AG04450 (cell line): ENCODE measurements at places on chromosomes 4 and X.

GRCh38 chr4:153887217-153887616 is 98.3 kb upstream of the SFRP2 start:
- DNase-seq: no peak

DNA sequence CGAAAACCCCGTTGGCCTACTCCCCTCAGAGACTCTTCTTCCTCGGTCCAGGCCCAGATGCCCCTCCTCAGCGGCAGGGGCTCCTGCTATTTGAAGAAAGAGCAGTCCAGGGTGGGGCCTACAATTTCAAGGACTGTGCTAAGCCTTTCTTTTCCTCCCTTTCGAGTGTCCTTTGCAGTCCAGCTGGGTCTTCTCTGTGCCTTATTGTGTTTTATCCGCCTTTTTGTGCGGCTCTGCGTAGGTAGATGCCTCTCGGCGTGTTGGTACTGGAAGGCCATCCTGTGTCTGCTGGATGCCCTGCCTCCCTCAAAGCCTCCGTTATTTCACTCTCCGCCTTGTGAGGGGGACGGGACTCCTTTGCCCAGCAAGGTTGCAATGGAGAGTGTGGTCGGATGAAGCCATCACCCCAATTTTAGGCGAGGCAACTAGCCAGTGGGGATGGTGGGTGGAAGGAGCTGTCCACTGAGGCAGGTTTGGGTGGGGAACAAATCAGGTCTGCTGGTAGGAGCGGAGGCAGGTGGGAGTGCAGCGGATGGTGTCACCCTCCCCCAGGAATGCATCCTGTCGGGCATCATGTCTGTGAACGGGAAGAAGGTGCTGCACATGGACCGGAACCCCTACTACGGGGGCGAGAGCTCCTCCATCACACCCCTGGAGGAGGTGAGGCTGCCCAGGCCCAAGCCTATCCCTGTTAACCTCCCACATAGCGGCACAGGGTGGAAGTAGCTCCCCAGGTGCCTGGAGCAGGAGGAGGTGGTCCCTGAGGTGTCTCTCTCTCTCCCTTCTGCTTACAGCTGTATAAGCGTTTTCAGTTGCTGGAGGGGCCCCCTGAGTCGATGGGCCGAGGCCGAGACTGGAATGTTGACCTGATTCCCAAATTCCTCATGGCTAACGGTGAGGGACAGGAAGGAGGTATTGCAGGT is 1.3 kb downstream of the GDI1 start:
- no peak for DNase-seq

- DNase-seq: no peak
These were observed 2.6 kb downstream of the ALPK1 start for GRCh38 chr4:112299721-112300120.

GRCh38 chr4:185587427-185588161 is 52.3 kb upstream of the PDLIM3 start:
- no peak for DNase-seq

DNA sequence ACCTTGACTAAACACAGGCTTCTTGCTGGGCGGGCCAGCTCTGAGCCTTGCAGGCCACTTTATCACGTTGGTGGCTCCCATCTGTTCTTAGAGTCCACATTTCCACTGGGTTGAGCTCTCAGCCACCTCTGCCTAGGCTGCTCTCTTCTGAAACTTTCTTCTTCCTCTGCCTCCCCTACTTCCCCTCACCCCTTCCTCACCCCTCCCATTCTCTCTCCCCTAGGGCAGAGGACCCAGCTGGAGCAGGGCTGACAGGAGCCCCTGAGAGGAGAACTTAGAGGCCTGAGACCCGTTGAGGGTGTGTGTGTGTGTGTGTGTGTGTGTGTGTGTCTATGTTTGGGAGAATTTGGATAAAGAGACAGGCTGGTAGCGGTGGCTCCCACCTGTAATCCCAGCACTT is 19.9 kb upstream of the TMSB4X start:
- DNase-seq: no peak

DNA sequence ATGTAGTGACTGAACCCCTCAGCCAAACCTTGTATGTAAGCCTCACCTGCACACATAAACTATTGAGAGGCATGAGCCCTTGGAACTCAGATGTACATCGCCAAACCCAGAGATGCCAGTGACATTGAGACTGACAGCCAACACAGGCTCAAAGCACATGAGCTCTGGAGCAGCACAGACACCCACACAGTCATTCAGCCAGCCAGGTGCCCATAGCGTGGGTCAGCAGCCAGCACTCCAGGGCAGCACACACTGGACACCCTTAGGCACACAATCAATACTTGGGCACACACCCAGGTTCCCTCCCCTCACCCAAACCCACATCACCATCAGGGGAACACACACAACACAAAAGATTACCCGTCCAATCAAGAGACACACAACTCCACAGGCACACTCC is 4.3 kb upstream of the TIMP1 start:
- DNase-seq: no peak

DNA sequence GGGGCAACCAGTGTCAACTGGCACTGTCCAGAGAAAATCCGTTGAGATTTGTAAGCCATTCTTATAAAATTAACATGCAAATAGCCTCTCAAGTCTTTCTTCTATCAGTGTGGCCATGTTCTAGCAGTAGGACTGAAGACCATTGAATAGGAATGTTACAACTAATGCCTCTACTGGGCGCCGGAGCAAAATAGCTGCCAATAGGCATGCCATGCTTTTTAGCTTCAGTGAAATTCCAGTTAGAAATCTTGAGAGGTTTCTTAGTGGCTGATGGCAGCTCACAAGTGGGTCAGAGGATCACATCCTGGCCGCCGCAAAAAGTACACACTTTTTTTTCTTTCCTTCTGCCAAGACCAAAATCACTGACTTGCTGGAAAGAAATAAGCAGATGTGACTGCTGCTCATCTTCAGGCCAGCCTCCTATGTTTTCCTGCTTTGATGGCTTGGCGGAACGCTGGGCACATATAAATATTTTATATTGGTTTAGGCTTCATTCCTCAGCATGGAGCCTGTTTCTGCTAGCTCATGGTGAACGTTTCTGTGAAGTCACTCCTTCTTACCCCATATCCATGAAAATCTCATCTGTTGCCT is 293.1 kb downstream of the TENM3 start:
- no peak for DNase-seq

GRCh38 chrX:33175201-33175600 is 36.1 kb downstream of the DMD start:
- no peak for DNase-seq

DNA sequence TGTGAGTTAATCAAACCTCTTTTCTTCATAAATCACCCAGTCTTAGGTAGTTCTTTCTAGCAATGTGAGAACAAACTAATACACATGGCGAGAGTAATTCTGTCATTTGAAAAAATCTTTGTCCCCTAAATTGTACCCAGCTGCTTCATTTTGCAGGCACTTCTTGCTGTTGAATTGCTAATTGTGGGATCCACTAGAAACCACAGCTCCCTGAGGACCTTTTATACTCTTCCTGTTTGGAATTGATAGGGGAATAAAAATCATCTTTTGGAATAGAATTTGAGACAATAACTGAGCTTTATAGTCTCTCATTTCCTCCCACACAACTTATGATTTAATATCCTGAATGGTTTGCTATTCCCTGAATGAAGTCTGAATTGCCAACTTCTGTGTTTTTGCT is 170.2 kb downstream of the PACRGL start:
- DNase-seq: no peak

GRCh38 chrX:38004046-38004445 is 2.3 kb upstream of the SYTL5 start:
- no peak for DNase-seq

DNA sequence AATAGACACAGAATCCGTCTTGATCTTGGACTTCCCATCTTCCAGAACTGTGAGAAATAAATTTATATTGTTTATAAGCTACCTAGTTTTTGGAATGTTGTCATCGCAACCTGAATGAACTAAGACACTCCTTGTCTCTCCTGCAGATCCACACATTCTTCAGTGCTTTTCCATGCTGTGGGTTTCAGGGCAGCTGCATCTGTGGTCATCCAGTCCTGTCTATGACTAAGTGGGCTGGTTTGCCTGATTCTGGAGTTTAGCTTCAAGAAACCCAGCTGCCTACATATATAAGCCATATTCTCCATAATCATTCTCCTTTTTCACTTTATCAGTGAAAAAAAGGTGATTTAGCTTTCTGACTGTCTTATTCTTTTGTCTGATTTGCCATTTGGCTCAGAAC is 170.3 kb upstream of the KIT start:
- no peak for DNase-seq

DNA sequence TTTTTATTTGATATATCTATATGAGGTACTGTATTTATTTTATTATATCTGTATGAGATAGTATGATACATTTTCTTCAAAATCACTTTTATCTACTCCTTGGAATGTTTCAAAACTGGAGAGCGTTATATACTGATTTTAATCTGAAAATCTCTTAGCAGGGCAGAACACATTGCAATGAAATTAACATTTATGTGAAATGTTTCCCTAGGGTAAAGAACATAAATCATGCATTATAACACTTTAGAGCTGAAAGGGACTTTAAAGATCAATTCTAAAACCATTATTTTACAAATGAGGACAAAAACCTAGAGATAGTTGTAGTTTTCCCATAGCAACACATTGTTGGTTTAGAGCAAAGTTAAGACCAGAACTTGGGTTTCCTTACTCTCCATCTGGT is 153.7 kb downstream of the ATOH1 start:
- no peak for DNase-seq

DNA sequence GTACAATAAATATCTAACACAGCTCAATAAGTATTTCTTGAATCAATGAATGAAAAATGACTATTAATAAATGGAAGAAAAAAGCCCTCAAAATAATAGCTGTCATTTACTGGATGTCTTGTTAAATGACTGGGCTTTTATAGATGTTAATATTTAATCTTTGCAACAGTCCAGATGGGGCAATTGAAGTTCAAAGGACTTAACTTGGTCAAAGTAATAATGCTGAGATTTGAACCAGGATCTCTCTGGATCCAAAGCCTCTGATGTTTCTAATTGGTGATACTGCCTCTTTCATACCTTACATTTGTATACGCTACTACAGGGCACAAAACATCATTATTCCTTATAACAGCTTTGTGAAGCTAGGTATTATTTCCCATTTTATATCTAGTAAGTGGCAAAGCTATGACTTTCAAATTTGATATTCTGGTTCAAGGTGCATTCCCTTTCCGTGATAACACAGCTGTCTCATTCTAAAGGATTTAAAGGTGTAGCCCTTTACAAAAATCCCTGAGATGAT is 72.6 kb downstream of the DCK start:
- DNase-seq: no peak

- no peak for DNase-seq
These were observed 32.2 kb downstream of the PFKFB1 start for GRCh38 chrX:54961750-54962149.

- no peak for DNase-seq
These were observed 182.8 kb downstream of the MOSPD2 start for GRCh38 chrX:15056044-15056443.

- no peak for DNase-seq
These were observed 47.8 kb downstream of the SLC9A7 start for GRCh38 chrX:46710927-46711623.

DNA sequence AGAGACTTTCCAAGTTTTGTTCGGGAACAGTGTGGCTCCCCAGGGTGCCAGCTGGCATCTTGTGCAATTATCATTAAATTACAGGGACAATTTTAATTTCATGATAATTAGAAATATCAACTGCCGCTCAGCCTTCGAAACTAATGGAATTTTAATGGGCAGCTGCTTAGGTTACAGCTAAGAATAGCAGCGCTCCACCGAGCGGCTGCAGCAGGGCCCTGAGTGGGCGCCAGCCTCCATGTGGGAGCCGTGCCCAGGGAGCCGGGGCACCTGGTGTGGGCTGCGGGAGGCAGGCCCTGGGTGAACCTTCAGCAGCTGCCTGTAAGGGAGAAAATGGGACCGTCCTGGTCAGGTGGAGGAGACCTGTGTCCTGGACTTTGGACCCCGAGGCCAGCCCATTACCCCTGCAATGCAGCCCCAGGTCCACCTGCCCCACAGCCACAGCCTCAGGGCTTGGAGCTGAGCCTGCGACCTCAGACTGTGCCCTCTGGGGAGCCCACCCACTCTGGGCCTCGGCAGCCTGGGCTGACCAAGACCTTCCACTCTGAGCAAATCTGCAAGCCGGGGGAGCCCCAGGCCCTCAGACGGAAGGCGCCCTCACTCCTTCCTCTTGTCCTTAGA is 21.1 kb downstream of the MSANTD1 start:
- DNase-seq: no peak

DNA sequence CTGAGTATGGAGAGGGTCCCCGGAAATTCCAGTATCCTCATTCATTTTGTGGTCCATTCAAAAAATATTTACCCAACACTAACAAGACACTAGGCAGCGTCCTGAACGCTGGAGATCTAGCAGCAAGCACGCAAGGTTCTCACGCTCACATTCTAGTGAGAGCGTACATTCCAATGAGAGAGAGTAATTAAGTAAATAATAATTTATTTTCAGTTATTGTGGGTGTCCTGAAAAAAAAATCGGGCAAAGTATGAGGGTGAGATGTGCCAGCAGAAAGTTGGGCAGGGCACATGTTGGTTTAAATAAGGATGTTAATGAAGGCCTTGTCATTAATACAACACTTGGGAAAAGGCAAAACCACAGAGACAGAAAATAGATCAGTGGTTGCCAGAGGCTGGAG is 4.0 kb upstream of the TMEM156 start:
- DNase-seq: no peak

- no peak for DNase-seq
These were observed 3.7 kb upstream of the FAM241A start for GRCh38 chr4:112141366-112142138.

GRCh38 chr4:57401586-57401985 is 291.4 kb upstream of the IGFBP7 start:
- no peak for DNase-seq

DNA sequence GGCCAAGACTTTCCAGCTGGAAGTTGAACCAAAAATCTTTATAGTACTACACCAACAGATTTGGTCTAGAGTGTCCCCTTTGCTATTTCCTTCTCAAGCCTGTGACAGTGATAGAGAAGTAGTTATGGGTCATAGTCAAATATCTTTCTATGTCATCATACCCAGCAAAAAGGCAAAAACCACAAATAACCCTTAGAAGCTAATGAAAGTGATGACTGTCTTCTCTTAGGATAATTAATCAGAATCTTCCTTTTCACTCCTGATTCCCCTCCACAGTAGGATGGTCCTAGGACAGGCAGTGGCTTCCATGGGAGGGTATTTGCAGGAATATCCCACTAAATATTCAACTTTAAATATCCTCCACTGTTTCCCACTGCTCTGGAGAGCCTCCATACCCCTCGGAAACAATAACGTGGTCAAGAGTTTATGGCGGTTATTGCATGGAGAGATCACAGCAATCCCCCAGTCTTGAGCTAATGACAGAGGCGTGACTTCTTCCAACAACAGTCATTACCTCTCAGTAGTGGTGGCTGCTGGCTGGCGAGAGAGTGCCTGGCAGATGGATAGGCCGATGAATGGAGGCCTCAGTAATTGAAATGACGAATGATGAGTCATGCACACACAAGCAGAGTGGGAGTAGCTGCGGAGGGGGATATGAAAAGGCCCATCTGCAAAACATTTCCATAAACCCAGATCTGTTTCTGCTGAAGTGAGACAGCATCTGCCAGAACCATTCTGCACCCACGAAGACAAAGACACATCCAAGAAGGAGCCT is 154.9 kb downstream of the STK32B start:
- DNase-seq: peak; percentile 48

- no peak for DNase-seq
These were observed 96.7 kb downstream of the ITM2A start for GRCh38 chrX:79270401-79270800.

GRCh38 chr4:108877821-108878220 is 115.0 kb upstream of the ETNPPL start:
- no peak for DNase-seq

GRCh38 chr4:9812501-9813340 is 31.3 kb downstream of the DRD5 start:
- no peak for DNase-seq
